B cell (primary cell): ENCODE measurements at places on chromosomes 2 and 18. TPM values are rescaled to one million over a fixed set of nuclear protein-coding genes. Genes with fewer than 3 reads are reported as not detected.

DNA sequence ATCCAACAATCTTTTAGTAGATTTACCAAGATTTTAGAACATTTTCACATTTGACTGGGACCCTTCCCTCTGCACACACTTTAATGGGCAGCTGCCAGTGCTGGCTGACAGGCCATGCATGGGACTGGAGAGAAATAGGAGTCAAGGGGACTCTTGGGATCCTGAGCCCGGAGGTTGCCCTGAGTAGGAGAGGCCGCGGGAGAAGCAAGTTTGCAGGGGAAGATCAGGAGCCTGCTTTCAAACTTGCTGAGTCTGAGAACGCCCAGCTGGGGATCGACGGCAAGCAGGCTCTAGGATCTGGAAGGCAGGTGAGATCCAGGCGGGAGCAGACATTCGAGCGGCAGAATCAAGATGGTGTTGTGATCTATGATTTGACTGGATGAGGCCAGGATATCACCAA is 186.1 kb downstream of the HDAC4 start:
- H3K4me1 ChIP-seq, result peaks cover 4% of the 10 kb centered on the region
- H3K36me3 ChIP-seq, result no peaks in the 10 kb centered on the region
- H3K4me3 ChIP-seq, result no peak overlapping the region

- H3K27me3 ChIP-seq, result no peaks in the 10 kb centered on the region
- H3K36me3 ChIP-seq, result peaks cover 1% of the 10 kb centered on the region
- H3K4me1 ChIP-seq, result no peaks in the 10 kb centered on the region
- H3K4me3 ChIP-seq, result no peak overlapping the region
- H3K27ac ChIP-seq, result no peak overlapping the region
- no peak for DNase-seq
These were observed 103.9 kb upstream of the TACR1 start for GRCh38 chr2:75303227-75303626.

PTPN2 gene
- 64.8 and 75.5 TPM in 2 replicates for total RNA-seq

TNS1 gene
- total RNA-seq, result 0.53 and 0.86 TPM in 2 replicates

- no peak overlapping the region for H3K27ac ChIP-seq
- H3K27me3 ChIP-seq, result no peaks in the 10 kb centered on the region
- no peak overlapping the region for H3K4me3 ChIP-seq
These were observed 315.3 kb upstream of the CDH7 start for GRCh38 chr18:65435534-65435933.

MYO1B gene
- total RNA-seq, result 0.67 and 1.2 TPM in 2 replicates

- no peaks in the 10 kb centered on the region for H3K27me3 ChIP-seq
- H3K36me3 ChIP-seq, result no peaks in the 10 kb centered on the region
- no peaks in the 10 kb centered on the region for H3K4me1 ChIP-seq
These were observed 29.9 kb downstream of the LIPG start for GRCh38 chr18:49591775-49592174.

HOXD4 gene
- not detected in 2 replicates for total RNA-seq

- H3K4me1 ChIP-seq, result no peaks in the 10 kb centered on the region
- H3K27ac ChIP-seq, result no peak overlapping the region
- no peak for DNase-seq
- no peaks in the 10 kb centered on the region for H3K36me3 ChIP-seq
- H3K27me3 ChIP-seq, result no peaks in the 10 kb centered on the region
- no peak overlapping the region for H3K4me3 ChIP-seq
These were observed 116.8 kb upstream of the ALPP start for GRCh38 chr2:232261776-232262175.

GRCh38 chr2:234488913-234489451 is 7.9 kb downstream of the ARL4C start:
- H3K27me3 ChIP-seq, result no peaks in the 10 kb centered on the region
- peaks cover 78% of the 10 kb centered on the region for H3K4me1 ChIP-seq
- peak; percentile 55 for DNase-seq
- no peak overlapping the region for H3K4me3 ChIP-seq
- peak overlapping the region; percentile 26 for H3K27ac ChIP-seq

DNA sequence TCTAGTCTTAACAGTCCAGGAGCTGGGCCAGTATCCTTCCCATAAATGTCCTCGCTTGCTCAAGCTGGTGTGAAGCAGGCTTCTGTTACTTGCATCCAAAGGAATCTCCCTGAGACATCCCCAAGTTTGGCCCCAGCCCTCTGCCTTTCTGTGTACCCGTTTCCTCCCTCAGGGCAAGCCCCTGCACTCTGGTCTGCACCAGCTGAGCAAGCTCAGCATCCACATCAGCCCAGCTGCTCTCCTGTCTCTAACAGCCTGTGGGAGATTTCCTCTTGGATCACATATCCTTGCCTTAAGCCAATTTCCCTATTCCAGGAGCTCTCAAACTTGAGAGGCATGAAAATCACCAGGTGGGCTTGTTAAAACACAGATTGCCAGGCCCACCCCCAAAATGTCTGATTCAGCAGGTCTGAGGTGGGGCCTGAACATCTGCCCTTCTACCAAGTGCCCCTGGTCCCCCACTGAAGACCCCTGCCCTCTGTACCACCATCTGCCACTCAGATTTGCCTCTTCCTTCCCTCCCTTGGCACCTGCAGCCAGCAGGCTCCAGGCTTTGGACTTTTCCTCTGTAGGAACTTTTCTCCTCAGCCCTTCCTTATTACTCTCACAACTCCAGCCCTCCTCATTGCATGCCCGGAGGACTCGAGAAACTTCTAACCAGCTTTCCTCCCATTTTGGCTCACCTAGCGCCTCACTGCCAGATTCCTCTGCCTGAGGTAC is 32.1 kb downstream of the REEP1 start:
- H3K27ac ChIP-seq, result no peak overlapping the region
- no peaks in the 10 kb centered on the region for H3K4me1 ChIP-seq
- H3K27me3 ChIP-seq, result peaks cover 21% of the 10 kb centered on the region
- no peaks in the 10 kb centered on the region for H3K36me3 ChIP-seq

GRCh38 chr2:235414422-235414821 is 79.4 kb upstream of the AGAP1 start:
- no peaks in the 10 kb centered on the region for H3K4me1 ChIP-seq
- DNase-seq, result no peak
- H3K27me3 ChIP-seq, result no peaks in the 10 kb centered on the region
- H3K27ac ChIP-seq, result no peak overlapping the region

GRCh38 chr2:240896871-240897692 is 1.1 kb upstream of the MAB21L4 start:
- H3K36me3 ChIP-seq, result no peaks in the 10 kb centered on the region
- no peak for DNase-seq
- H3K27me3 ChIP-seq, result no peaks in the 10 kb centered on the region
- no peak overlapping the region for H3K27ac ChIP-seq
- H3K4me3 ChIP-seq, result no peak overlapping the region
- peaks cover 8% of the 10 kb centered on the region for H3K4me1 ChIP-seq

GRCh38 chr2:127097841-127098651 is 8.9 kb downstream of the BIN1 start:
- H3K27me3 ChIP-seq, result no peaks in the 10 kb centered on the region
- no peak overlapping the region for H3K27ac ChIP-seq
- H3K36me3 ChIP-seq, result no peaks in the 10 kb centered on the region

GRCh38 chr18:60804415-60804814 is 431.8 kb upstream of the MC4R start:
- H3K4me3 ChIP-seq, result no peak overlapping the region
- no peak overlapping the region for H3K27ac ChIP-seq
- H3K36me3 ChIP-seq, result no peaks in the 10 kb centered on the region
- no peaks in the 10 kb centered on the region for H3K4me1 ChIP-seq
- H3K27me3 ChIP-seq, result no peaks in the 10 kb centered on the region

- no peaks in the 10 kb centered on the region for H3K36me3 ChIP-seq
- no peak overlapping the region for H3K27ac ChIP-seq
- no peak overlapping the region for H3K4me3 ChIP-seq
These were observed 986.3 kb upstream of the CELF4 start for GRCh38 chr18:38551881-38552280.

GRCh38 chr2:175180701-175181103 is 808 bp downstream of the ATP5MC3 start:
- H3K36me3 ChIP-seq, result peaks cover 5% of the 10 kb centered on the region
- peak overlapping the region; percentile 81 for H3K4me3 ChIP-seq
- DNase-seq, result peak; percentile 61
- H3K27me3 ChIP-seq, result no peaks in the 10 kb centered on the region
- H3K4me1 ChIP-seq, result peaks cover 13% of the 10 kb centered on the region

ARHGEF33 gene
- 0.20 and 1.5 TPM in 2 replicates for total RNA-seq

- peak overlapping the region; percentile 42 for H3K27ac ChIP-seq
- no peaks in the 10 kb centered on the region for H3K36me3 ChIP-seq
- no peaks in the 10 kb centered on the region for H3K27me3 ChIP-seq
- no peak for DNase-seq
- peaks cover 84% of the 10 kb centered on the region for H3K4me1 ChIP-seq
These were observed 5.8 kb downstream of the CUL3 start for GRCh38 chr2:224579411-224579810.

DNA sequence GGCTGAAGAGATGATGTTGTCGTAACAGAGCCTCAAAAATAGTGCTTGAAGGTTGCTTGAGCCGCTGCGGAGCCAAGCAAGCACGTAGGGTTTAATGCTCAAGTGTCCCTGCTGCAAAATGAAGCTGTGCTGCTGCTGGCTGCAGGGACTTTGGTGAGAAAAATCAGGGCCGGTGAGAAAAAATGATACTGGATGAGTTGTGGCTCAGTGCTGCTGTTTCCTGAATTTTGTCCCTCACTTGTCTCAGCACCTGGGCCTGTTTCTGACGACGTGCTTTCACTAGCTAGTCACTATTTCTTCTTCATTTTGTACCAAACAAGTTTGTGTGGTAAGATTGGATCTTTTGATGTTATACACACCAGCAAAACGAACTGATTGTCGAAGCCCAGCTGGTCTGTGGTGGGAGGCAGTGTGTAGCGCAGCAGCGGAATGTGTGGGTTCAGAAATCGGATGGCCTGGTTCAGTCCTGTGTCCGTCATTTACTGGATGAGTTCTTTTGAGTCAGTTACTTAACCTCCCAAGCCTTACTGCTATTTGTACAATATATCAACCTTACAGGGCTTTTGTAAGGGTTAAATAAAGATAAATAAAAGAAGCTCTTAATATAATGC is 172.8 kb upstream of the FOSL2 start:
- no peaks in the 10 kb centered on the region for H3K36me3 ChIP-seq
- no peaks in the 10 kb centered on the region for H3K27me3 ChIP-seq
- no peak overlapping the region for H3K27ac ChIP-seq
- H3K4me1 ChIP-seq, result no peaks in the 10 kb centered on the region

- no peaks in the 10 kb centered on the region for H3K4me1 ChIP-seq
- H3K36me3 ChIP-seq, result no peaks in the 10 kb centered on the region
- no peak overlapping the region for H3K4me3 ChIP-seq
- H3K27ac ChIP-seq, result no peak overlapping the region
- H3K27me3 ChIP-seq, result no peaks in the 10 kb centered on the region
- peak; percentile 58 for DNase-seq
These were observed 32.8 kb downstream of the FAM124B start for GRCh38 chr2:224369028-224369632.

DNA sequence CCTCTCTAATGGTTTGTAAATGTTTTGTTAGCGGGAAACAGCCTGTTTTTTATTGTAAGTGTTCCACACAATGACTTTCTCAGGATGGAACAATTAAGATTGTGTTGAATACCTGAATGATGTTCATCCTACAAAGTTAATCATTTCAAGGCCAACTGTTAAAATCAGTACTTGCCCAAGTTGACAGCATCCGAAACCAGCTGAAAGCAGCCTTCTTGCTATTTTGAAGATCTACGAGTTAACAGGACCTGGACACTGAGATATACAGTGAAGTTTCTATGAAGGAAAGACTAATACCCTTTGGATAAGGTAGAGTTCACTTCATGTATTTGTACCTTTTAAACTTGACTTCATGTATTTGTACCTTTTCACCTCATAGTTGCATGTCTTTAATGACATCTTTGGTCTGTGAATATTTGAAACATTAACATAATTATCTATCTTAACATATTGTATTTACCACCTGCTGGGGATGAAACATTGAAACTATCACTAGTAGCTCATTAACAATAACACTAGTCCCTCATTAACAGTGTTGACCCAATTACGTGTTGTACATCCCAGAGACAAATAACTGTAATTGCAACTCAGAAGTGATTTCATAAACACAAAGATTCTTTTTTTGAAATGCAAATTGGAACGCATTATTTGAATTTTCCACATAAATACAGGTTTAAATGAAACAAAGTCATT is 556.0 kb upstream of the MEX3C start:
- no peak overlapping the region for H3K4me3 ChIP-seq
- H3K27me3 ChIP-seq, result no peaks in the 10 kb centered on the region
- DNase-seq, result no peak
- no peaks in the 10 kb centered on the region for H3K4me1 ChIP-seq

PTPRN gene
- not detected in 2 replicates for total RNA-seq

- peak; percentile 34 for DNase-seq
- no peaks in the 10 kb centered on the region for H3K27me3 ChIP-seq
- no peak overlapping the region for H3K27ac ChIP-seq
- H3K4me3 ChIP-seq, result no peak overlapping the region
These were observed 211.9 kb downstream of the AGPS start for GRCh38 chr2:177604271-177605065.

PDE11A gene
- 0.25 TPM in 1 of 2 replicates, not detected in the other for total RNA-seq

GRCh38 chr18:62170857-62171256 is 16.0 kb downstream of the PIGN start:
- no peaks in the 10 kb centered on the region for H3K27me3 ChIP-seq
- no peak overlapping the region for H3K4me3 ChIP-seq
- H3K36me3 ChIP-seq, result no peaks in the 10 kb centered on the region
- H3K27ac ChIP-seq, result no peak overlapping the region

SRD5A2 gene
- total RNA-seq, result not detected in 2 replicates

- no peak overlapping the region for H3K27ac ChIP-seq
- no peaks in the 10 kb centered on the region for H3K27me3 ChIP-seq
- DNase-seq, result no peak
- H3K36me3 ChIP-seq, result no peaks in the 10 kb centered on the region
- no peak overlapping the region for H3K4me3 ChIP-seq
- H3K4me1 ChIP-seq, result no peaks in the 10 kb centered on the region
These were observed 240.2 kb downstream of the FSIP2 start for GRCh38 chr2:185978634-185979407.

DNA sequence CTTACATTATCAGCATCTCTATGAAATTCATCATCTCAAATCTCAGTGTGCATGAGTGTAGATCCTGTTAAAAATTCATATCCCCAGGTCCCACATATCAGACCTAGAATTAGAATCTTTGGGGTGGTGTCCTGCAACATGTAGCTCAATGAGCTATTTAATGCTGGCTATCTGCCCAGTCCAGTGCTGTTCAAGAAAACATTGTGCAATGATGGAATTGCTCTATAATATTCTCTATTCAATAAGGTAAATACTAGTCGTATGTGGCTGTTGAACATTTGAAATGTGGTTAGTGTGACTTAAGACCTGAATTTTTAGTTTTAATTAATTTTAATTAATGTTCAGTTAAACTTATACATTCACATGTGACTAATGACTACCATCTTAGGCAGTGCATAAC is 127.4 kb downstream of the NOL4 start:
- DNase-seq, result no peak
- no peaks in the 10 kb centered on the region for H3K36me3 ChIP-seq
- no peak overlapping the region for H3K4me3 ChIP-seq
- H3K27me3 ChIP-seq, result no peaks in the 10 kb centered on the region
- H3K27ac ChIP-seq, result no peak overlapping the region

GRCh38 chr2:213238753-213239495 is 45.3 kb upstream of the SPAG16 start:
- H3K27ac ChIP-seq, result peak overlapping the region; percentile 48
- DNase-seq, result no peak
- no peak overlapping the region for H3K4me3 ChIP-seq
- H3K36me3 ChIP-seq, result no peaks in the 10 kb centered on the region
- H3K27me3 ChIP-seq, result no peaks in the 10 kb centered on the region

DSG1 gene
- total RNA-seq, result not detected in 2 replicates
